ENCODE measurements at places on chromosomes 5 and 9.

DNA sequence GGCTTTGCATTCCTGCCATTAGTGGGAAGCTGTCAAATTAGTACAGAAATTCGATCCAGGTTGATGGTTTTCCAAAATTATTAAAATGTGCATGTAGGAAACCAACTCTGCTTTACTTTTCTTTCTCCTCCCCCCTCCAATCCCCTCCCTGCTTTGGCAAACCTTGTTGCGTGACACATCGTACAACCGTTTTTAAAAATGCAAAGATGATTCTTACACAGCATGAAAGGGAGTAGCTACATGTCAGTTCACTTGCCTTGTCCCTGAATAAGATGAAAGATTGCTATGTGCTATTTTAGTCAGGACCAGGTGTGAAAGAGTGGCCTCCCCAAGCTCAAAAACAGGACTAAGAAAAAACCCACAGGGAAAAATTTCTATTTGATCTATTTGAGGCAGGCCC is 11.7 kb downstream of the SNCAIP start:
- DNase-seq, result no peak

- DNase-seq, result no peak
These were observed 74.5 kb downstream of the XRCC4 start for GRCh38 chr5:83151821-83152220.

DNA sequence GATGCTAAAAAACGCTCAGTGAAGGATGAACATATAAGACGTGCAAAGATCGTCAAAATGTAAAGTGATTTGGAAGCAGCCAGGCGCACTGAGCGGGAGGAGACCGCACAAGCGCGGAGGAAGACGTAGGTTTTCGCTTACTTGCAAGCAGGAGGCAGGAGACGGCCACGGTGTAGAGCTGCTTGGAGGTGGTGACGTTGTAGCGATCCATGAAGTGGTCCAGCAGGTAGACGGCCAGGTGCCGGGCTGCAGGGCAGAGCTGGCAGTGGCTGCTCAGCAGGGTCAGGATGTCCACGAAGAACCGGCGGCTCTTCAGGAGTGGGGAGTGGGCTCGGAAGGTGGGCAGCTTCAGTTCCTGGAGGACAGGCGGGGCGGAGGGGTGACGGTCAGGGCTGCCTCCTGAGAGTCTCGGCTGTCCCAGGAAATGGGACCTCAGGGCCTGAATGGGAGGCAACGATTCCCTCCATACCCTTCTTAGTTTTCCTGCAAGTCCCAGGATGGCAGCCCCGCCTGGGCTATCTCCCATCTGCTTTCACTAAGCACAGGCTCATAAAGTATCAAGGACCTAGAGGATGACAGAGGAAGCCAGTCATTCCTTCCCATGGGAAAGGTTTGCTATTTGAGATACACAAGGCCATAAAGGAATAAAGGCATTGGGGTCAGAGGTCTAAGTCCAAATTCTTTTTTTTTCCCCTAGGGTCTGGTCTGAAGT is 31.8 kb downstream of the CCNJL start:
- DNase-seq, result no peak

- DNase-seq, result no peak
These were observed 5.1 kb downstream of the IQGAP2 start for GRCh38 chr5:76408104-76408654.

DNA sequence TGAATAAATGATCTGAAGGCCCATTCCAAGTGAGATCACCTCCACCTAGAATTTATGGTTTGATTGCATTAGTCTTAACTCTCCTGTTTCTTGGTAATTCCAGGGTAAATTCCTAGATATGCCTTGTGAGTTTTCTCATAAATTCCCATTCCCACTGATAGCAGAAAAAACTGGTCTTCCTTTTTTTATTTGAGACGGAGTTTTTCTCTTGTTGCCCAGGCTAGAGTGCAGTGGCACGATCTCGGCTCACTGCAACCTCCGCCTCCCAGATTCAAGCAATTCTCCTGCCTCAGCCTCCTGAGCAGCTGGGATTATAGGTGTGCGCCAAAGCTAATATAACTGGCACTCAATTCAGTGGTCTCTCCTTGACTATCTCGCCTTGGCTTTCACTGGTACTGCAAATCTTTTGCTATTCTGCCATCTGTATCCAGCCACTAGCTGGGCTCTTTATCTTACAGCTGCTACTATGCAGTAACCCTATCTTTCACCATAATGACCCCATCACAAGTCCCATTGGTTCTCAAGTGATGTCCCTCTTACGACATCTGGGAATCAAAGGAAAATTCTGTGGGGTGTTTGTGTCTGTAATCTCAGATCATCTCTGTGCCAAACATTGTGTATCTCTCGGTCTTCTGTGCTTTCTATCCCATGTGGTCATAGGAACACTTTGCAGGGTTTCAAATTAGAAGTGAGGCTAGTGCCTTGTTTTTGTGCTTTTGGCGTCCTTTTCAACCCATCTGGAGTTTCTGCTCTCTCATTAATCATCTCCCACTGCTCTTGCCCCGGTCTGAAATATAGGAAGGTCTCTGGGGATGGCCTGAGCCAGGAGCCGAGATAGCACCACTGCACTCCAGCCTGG is 14.4 kb downstream of the HNRNPK start:
- no peak for DNase-seq

DNA sequence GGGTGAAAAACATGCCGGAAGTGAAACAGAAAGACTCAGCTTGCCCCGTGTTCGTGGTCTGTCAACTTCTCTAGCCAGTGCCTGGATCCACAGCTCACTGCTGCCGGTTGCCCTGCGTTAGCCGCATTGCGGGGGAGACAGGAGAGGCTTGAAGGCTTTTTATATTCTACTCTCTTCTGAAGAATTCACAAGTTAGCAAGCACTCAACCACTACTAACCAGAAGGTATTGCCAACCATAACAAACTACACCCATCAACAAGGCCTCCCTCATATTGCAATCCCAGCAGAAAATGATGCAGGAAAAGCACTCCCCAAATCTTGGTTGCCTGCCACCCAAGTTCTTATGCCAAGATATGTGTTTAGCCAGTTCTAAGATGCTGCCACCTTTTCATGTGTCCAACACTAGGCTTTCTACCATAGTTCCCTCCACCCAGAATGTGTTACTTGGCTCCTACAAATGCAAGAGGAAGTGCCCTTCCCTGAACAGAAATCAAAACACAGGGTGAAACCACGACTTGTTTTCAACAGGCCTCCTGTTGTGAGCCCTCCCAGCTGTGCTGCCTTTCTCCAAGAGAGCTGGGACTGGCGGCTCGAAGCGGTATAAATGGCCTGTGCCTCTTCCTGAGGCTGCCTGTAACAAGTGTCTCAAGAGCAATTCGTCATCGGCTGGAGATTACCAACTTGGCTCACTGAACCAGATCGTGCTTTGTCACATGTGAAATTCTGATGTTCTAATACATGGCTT is 129.0 kb downstream of the SNX18 start:
- peak; percentile 49 for DNase-seq

DNA sequence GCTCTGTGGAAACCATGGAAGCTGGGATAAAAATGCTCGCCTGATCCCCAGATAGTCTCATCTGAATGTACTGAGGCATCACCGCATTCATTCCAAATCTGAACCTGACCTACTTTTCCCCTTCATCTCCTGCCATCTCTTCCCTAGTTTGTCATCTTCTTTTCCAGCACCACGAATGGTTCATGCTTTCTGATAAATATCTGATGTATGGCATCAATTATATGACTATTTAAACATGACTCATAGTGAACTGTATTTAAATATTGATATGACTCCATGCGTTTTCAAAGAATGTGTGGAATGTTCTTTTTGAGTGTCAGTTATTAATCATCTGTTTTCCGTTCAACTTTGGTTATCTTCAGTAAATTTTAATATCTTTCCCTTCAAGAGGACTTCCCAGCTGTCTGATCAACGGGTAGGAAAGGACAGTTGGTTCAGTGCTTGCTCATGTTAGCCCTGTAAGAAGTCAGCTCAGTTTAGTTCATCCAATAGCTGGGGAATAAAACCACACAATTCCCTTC is 21.1 kb downstream of the BASP1 start:
- DNase-seq, result no peak

GRCh38 chr9:27573634-27574590 is 631 bp upstream of the C9orf72 start:
- DNase-seq, result peak; percentile 93

DNA sequence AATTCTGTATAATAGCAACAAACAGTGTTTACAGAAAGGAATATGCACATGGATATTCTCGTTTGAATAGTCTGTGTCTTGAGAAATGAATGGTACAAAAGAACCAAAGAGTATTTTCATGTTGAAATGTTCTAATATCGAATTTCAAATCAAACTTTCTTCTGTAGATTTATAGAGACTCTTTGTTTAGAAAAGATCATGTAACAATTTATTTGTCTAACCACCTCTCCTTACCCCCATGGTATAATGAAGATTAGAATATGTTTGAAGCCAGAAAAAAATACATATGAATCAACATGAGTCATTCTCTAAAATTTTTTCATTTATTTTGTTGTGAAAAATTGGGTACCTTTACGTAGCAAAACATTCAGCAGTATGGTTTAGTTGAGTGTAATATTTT is 285.6 kb downstream of the PRR16 start:
- no peak for DNase-seq

GRCh38 chr5:96101358-96102089 is 139.9 kb upstream of the ELL2 start:
- DNase-seq, result no peak

DNA sequence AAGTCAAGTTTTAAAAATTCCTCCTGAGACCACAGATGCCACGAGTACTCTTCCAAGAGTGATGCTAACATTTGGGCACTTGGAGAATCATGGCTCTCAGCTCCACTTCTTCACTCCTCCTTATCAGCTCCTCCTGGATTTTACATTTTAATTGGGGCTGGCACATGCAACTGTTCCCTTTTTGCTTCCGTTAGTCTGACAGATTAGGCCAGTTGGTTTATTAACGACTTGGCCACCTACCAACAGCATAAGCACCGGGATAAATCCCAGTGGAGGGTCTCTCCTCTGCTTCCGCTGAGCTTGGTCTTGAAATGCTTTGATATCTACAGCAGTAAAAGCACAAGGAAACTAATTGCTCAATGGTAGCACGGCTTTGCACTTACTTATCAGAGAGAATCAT is 134.6 kb upstream of the RASEF start:
- no peak for DNase-seq

DNA sequence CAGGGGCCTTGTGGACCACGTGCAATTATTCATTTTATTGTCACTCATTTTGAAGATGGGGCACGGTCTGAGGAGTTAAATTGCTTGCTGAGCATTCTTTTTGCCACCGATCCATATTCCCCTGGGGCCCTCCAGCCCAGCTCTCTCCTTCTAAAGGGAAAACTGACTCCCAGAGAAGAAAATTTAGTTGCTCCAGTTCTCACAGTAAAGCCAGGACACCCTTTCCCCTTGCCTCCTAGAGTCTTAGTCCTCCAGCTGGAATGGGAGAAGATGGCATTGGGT is 1.0 kb upstream of the PANK3 start:
- no peak for DNase-seq

GRCh38 chr9:71620746-71621145 is 147.6 kb downstream of the CEMIP2 start:
- no peak for DNase-seq

DNA sequence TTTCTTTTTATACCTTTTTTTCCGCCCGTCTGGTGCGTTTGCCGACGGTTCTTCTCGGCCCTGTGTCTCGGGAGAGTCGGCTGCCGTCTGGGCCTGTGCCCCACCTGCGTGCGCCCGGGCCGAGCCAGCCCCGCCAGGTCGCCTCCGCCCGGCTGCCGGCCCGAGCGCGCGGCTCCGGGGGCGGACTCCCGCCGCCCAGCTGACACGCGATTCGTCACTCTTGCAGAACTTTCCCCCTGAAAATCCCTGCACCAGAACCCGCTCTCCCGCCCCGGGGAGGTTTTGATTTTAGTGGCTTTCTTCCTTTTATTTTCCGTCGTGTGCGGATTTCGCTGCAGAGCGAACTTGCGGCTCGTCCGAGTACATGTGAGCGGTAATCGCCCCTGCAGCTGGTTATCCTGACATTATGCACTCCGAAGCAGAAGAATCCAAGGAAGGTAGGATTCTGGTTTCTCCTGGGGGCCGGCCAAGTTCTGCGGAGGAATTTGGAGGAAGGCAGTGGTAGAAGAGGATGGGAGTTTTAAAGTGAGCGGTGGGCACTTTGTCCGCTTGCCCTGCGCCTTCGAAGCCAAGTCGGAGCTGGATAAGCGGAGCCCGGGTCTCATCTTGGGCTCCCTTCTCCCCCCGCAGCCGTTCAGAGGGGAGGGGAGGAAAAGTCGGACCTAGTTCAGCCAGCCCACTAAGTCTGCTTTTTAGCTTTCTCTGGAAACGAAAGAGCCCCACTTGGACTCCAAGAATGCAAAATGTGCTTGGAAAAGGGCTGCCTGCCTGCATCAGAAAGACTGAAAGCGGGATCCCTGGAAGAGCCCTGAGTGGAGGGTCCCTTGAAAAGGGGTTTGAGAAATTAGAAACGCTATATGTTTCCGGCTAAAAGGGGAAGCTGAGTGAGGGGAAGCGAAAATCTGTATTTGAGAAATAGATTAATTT is at the start of gene TNFAIP8:
TSS of gene TNFAIP8 (plus strand) at position 335 of the 927 bp plus-strand sequence. CDS start at position 407, 72 bp downstream.
- peak; percentile 90 for DNase-seq

- no peak for DNase-seq
These were observed 1696.5 kb downstream of the MAT2B start for GRCh38 chr5:165201771-165202518.

DNA sequence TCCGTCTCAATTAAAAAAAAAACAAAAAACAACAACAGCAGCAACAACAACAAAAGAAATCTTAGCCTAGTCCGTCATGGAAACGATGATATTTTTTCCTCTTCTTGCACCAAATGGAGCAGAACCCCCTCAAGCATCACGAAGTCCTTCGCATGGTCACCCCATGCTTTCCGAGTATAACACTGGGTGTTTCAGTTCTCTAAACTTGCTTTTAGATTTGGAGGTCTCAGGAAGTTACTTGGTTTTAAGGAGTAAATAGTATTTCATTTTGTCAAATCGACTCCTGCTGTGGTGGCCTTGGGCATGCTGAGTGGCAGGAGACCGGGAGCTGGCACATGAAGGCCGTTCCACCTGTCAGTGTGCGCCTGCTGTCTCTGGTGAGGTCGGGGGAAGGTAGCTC is 118.5 kb upstream of the CACNA1B start:
- DNase-seq, result no peak

GRCh38 chr9:86846656-86847055 is 100.7 kb downstream of the GAS1 start:
- DNase-seq, result no peak
